Stimulated activated CD8-positive, alpha-beta memory T cell treated with anti-CD3 and anti-CD28 coated beads, Interleukin-2, amount 100 ng/mL, for 1 hour (primary cell): ENCODE measurements at places on chromosomes 12 and 14.

DNA sequence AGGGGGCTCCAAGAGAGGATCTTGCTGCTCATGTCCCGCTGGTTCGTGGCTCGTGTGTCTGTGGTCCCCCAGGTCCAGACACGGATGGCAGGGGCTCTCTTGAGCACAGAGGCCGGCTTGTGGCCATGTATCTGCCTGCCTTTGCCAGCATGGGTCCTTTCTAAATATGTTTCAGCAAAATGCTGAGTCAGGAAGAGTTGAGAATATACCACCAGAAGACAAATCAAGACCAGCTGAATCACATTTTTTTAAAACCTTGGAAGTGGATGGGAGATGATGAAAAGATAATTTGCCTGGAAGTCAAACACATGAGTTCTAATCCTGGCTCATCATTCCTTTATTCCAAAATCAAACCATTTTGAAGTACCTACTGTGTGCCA is 58.0 kb downstream of the NUAK1 start:
- DNase-seq = no peak

DNA sequence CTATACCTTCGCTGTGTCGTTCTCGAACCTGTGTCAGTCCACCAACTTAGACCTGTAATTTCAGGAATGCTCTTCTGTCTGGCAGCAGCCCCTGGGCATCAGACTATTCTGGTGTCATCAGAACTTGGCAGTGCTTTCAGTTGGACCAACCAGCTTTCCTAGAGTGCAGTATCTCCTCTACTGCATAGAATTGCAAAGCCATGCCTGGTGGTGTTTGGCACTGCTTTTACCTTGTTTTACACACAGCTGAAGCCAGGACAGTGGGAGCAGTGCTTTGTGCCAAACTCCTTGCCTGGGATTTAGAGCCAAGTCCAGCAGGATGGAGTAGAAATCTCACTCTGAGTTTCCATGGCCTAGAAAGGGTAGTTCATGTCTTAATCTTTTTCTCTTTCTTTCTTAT is 1.5 kb downstream of the FLVCR2 start:
- DNase-seq = no peak

GRCh38 chr14:62002642-62003041 is 240.4 kb downstream of the SNAPC1 start:
- DNase-seq = no peak

DNA sequence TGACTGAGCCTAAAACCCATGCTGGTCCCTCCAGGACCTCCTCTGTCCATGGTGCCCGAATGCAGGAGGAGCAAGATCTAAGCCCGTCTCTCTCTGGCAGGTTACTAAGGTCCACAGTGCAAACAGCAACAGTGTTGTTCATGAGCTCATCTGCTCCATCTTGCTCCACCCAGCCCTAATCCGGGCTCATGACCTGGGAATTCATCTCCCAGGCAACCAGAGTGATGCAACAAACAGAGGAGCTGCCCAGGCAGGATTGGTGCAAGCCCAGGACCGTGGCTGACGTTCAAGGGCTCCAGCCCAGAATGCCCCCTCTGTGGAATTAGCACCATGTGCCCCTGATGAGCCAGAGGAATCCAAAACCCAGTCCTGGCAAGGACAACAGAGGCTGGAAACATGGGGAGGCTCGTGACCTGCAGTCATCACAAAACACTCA is 29.9 kb downstream of the HSPB8 start:
- DNase-seq = no peak
